ENCODE measurements at places on chromosomes 6 and 20.

GRCh38 chr20:10951216-10951615 is 277.4 kb upstream of the JAG1 start:
- DNase-seq: no peak

- no peak for DNase-seq
Observed at GRCh38 chr6:165804331-165805066, 141.5 kb upstream of the PDE10A start.

DNA sequence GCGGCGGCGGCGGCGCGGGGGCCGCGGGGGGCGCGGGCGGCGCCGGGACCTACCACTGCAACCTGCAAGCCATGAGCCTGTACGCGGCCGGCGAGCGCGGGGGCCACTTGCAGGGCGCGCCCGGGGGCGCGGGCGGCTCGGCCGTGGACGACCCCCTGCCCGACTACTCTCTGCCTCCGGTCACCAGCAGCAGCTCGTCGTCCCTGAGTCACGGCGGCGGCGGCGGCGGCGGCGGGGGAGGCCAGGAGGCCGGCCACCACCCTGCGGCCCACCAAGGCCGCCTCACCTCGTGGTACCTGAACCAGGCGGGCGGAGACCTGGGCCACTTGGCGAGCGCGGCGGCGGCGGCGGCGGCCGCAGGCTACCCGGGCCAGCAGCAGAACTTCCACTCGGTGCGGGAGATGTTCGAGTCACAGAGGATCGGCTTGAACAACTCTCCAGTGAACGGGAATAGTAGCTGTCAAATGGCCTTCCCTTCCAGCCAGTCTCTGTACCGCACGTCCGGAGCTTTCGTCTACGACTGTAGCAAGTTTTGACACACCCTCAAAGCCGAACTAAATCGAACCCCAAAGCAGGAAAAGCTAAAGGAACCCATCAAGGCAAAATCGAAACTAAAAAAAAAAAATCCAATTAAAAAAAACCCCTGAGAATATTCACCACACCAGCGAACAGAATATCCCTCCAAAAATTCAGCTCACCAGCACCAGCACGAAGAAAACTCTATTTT is 2.0 kb downstream of the FOXC1 start:
- no peak for DNase-seq

DNA sequence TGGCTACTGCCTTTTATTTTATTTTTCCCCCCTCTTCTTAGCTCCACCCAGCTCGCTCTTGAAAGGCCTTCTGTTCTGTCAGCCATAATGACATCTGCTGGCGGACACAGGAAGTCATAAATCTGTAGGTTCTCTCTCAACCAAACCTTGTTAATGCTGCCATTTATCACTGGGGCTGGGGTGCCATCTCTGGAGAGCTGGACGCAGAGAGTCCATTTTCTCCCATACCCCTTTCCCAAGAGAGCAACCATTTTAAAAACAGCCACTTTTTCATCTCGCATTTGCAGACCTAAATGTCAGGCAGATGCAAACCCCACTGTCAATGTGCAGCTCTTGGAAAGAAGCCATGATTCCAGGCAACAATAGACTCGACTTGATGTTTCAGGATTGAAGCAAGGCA is 13.0 kb upstream of the TSHZ2 start:
- peak; percentile 65 for DNase-seq

- DNase-seq: no peak
Observed at GRCh38 chr6:3617192-3617631, 134.3 kb downstream of the PXDC1 start.

DNA sequence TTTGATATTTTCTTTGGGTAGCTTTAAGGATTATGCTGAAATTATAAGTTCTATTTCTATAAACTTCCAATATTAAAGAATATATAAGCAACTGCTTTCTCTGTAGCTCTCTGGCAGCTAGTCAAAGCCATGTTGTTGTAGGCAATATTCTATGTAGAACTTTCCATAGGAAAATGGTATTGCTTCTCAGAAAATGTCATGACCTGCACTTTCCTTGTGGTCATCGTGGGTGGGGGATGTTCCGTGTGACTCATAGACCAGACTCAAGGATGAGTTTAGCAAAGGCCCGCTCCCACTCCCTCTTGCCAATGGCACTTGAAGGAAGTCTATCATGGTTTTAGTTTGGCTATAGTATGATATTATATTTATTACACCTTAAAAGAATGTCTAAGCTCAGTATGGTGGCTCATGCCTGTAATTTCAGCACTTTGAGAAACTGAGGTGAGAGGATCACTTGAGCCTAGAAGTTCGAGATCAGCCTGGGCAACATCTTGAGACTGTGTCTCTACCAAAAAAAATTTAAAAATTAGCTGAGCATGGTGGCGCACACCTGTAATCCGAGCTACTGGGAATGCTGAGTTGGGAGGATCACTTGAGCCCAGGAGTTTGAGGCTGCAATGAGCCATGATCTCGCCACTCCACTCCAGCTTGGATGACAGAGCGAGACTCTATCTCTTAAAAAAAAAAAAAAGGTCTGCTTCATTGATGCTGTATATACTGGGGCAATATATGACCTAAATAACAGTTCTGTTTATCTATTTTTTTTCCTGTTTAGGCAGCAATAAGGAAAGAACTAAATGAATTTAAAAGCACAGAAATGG is 36.6 kb upstream of the LTV1 start:
- DNase-seq: no peak

GRCh38 chr20:32251470-32251869 is 26.0 kb upstream of the KIF3B start:
- DNase-seq: no peak

Data from NCI-H1417 treated with DMSO at 0.1 percent for 48 hours (cell line).